ENCODE measurements at places on chromosomes 1 and 21.

DNA sequence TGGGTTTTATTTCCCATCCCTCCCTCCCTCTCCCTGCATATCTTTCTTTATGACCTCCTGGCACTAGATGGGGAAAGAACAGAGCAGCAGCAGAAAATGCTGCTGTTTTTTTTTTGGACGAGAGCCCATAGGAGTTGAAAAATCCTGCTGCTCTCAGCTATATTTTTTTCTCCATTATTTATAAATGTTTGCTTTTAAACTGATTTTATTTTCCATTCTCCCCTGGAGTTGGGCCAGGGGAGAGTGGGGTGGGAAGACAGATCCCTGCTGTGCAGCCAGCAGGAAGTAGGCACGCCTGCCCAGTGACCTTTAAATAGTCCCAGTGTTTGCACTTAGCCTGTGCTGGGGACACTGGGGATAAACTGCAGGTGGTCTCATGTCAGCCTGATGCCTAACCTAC, 17.4 kb downstream of the SFT2D2 start:
- DNase-seq, result no peak

- DNase-seq, result no peak
Observed at GRCh38 chr21:39319251-39319756, 5.9 kb upstream of the BRWD1 start.

- no peak for DNase-seq
Observed at GRCh38 chr1:156693848-156694689, 11.3 kb downstream of the CRABP2 start.

DNA sequence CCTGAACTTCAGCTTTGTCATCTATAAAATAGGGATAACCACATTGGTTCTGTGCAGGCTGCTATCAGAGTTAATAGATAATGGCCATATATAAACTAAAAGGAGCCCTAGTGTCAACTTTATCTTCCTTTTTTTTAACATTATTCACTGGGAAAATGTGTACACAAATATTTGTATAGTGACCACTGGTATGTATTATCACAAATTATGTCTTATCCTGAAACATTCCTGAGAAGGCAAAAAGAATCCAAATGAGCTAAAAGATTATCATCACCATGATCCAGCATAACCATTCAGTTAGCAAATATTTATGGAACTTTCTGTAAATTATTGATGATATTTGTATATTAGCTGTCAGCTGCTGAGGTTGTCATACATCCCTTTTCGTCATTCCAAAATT, 16.6 kb downstream of the ANGPTL3 start:
- DNase-seq, result no peak

Measured in stimulated activated CD4-positive, alpha-beta T cell treated with anti-CD3 and anti-CD28 coated beads, Interleukin-4, amount 100 ng/mL, for 24 hours (primary cell).